GM12864 (cell line): ENCODE measurements at places on chromosomes 2 and 18.

GRCh38 chr2:9030841-9031240 is 27.4 kb upstream of the MBOAT2 start:
- no peak for DNase-seq

GRCh38 chr2:167198009-167198408 is 309.7 kb downstream of the XIRP2 start:
- DNase-seq: no peak

- no peak for DNase-seq
These were observed 71.0 kb downstream of the EVA1A start for GRCh38 chr2:75489721-75490120.

DNA sequence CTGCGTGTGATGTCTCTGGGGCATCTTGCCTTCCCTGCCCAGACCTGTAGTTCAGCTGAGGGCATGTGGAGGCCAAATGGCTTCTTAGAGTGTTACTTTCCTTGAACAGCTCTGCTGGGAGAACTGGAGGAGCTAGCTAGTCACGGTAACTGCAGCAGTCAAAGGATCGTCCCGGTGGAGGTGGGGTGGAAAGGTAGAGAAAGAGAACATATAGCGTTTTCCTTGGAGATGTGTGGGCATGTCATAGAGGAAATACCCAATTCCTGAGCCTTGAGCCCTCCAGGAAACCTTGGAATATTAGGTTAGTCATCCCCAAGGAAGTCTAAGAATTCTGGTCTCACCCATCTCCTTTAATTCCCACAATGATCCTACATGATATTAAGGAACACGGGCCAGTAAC is 33.5 kb upstream of the IL37 start:
- no peak for DNase-seq

- DNase-seq: no peak
These were observed 784.6 kb upstream of the ZEB2 start for GRCh38 chr2:145304501-145304900.

- DNase-seq: no peak
These were observed 249.3 kb upstream of the GULP1 start for GRCh38 chr2:188042412-188042811.

DNA sequence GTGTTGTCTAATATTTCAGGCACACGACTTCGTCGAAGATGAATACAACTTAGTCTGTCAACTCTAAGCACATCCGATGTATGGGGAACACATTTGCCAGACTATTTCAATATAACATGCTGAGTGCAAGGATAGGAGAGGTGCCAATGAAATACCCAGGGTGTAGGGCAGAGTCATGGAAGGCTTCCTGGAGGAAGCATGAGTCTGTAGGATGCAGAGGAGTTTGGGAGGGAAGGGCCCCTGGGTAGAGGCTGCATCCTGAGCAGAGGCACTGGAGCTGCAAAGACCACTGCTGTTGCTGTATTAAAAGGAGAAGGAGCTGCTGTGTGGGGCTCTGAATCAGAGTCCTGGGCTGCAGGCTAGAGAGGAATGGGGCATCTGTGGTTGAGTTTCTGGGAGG is 89.9 kb downstream of the ASAP2 start:
- no peak for DNase-seq

DNA sequence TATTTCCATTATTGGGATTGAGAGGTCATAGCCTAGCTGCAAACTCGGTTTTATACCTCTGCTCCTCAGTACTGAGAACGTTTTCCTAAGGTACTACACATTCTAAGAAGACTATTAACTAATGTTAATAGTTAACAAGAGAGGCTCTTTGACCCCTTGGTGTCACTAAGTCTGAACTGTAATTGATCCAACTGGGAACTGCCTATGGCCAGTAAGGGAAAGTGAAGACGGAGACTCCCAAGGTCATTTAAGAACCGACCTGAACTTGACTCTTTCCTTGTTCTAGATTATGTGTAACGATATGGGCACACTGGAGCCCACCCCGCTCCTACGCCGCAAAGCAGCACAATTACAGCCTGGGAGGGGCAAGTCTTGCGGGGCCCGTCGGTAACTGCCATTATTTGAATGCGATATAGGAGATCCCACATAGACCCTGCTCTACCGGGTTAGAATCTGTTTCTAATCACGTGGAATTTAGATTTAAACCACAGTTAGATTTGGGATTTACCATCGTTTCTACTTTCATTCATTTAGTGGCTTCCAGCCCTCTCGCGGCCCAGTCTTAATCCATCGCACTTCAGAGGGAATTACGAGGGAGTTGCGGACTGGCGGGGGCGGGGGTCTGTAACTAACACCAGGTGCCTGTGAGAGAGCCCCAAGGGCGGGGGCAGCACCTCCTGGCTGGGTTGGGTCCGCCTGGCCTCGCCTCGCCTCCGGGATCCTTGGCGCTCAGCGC is 84.1 kb upstream of the EPB41L3 start:
- no peak for DNase-seq

- no peak for DNase-seq
These were observed 18.3 kb downstream of the TTC32 start for GRCh38 chr2:19883486-19883885.

- no peak for DNase-seq
These were observed 90.5 kb downstream of the LAMA3 start for GRCh38 chr18:23779696-23780303.

DNA sequence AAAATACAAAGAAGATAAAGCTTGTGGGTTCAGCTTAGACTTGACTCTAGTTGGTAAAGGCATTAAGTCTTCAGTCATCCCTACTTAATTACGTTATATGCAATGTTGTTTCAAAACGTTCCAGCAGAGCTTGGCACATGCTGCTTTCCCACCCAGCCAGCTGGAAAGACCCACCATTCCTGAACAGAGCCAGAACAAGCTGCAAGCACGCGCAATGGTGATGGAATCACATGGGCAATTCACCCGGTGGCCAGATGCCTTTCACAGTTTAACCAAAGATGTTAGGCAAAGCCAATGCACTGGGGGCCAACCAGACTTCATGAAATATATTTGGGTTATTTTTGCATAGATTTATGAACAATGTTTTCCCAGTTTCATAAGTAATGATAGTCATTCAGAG is 123.4 kb upstream of the CDH20 start:
- DNase-seq: no peak

DNA sequence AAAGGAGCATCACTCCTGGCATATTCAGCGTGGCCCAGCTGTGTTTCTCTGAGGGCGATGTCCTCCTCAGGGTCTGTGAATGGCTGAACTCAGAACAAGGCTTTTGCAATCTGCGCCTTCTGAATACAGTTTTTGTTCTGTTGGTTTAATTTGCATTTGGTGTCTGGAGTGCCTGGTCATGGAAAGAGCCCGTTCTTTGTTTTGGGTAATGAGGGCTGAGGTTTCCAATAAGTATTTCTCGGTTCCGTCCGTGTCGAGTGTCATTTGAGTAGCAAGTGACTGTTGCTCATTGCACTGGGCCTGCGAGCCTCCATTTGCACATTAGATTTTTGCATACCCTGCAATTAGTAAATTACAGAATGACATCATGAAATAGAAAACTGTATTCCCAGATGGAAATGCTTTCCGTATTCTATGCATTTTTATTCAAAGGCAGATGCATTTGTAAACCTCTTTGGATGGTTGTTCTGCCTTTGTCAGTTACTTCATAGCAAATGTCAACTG is 57.3 kb downstream of the NEDD4L start:
- DNase-seq: peak; percentile 74

GRCh38 chr2:177467646-177468045 is 75.1 kb downstream of the AGPS start:
- no peak for DNase-seq

DNA sequence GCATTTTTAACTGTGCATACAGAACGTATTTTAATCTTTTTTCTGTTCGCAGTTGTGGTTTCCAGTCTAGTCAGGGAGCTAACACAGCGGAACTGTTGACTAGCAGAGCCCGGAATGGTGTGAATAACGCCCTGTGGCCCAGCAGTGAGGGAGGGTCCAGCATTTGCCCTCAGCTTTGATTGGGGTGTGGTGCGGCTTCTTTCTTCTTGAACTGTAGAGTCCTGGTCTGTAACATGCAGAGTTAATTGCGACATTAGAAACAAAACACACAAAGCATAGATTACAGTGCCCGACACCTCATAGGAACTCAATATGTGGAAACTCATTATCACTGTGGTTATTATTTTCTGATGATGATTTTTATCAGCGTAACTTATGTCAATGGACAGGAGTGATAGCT is 253.6 kb downstream of the SOX11 start:
- DNase-seq: no peak

GRCh38 chr2:121489911-121490583 is 40.6 kb upstream of the RNU4ATAC start:
- DNase-seq: no peak

DNA sequence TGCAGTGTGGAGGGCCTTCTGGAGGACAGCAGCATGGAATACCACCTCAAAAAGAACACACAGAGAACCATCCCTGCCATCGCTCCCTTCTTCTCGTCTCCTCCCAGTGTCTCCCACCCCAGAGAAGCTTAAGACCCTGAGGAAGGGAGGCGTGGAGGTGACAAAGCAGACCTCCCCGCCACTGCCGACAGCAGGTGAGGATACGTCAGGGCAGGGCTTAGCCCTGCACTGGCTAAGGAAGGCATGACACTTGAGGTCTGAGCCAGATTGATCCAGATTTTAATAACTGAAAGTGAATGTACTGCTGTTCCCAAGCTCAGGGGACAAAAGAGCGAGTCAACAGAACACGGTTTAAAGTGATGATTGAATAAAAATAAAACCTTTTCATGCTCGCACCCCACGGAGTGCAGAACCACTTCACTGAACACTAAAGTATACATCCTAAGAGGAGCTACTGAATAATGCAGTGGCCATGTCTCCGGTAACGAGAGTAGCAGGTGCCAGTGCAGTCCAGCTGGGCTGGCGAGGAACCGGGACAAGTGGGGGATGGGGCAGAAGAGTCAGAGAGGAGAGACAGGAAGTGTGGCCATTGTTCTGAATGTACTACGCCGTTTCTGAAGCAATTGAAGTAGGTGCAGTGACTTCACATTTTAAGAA is 391.0 kb downstream of the CDH2 start:
- no peak for DNase-seq

- DNase-seq: no peak
These were observed 79.7 kb downstream of the ZDBF2 start for GRCh38 chr2:206354129-206354528.

DNA sequence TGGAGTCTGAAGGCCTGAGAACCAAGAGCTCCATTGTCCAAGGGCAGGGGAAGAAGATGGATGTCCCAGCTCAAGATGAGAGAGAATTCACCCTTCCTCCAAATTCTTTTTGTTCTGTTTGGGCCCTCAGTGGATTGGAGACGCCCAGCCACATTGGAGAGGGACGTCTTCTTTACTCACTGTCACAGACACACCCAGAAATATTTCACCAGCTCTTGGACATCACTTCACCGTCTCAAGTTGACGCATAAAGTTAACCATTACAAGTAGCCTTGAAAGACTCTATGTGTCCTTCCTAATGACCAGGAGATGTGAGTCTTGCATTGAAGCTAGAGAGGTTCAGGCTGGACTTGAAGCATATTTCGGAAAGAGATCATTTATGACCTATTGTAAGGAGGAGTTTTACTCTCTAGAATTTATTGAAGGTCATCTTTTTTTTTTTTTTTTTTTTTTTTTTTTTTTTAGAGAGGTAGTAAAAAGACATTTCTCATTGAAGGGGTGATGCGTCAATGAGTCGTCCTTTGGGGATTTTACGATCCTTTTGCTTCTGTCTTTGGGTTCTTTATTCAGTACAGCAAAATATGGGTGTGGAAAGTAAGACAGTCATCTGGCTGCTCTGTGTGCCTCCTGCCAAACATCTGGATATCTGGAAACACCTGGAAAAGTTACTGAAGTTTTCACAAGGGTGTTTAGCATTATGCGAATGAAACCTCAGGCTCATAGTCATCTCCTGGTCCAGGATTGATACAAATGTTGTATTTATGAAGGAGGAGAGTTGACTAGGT is 118.1 kb downstream of the PRPF40A start:
- DNase-seq: no peak

DNA sequence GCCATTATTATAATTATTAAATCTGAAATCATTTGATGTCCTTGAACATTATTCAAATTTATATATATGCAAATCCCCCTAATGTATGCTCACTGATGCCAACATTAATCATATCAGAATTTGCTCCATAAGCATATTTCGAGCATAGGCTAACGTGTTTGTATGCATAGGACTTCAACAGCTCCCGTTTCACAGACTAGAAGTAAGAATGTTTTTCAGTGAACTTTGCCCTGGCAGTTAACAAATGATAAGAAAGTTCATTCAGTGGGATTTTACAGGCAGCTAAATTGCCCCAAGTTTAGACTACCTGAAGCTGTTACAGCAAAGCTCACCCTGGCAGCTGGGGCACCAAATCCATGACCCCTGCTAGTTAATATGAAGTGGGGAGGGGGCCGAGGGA is 272.0 kb downstream of the LNPK start:
- no peak for DNase-seq

DNA sequence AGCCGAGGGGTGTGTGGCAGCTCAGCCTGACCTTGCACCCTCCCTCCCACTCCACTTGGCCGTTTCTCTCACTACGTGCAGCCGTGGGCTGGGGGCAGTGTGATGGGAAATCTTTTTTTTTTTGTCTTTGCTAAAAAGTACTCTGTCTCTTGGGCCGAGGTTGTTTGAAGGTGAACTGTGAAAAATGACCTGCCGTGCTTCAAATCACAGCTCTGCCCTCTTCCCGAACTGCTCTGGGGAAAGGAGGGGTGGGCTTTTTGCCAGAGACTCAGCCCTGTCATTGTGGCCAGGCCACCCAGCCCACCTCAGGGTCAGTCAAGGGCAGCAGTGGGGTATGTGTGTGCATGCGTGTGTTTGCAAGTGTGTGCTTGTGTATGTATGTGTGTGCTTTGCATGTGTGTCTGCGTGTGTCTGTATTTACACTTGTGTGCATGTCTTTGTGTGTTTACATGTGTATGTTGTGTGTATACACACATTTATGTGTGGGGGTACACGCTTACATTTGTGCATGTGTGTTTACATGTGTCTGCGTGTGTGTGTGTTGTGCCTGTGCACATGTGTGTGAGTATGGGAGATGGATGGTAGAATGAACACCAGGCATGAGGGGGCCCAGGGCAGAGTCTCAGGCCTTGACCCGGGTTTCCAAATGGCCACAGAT is 61.3 kb upstream of the HAAO start:
- DNase-seq: no peak

DNA sequence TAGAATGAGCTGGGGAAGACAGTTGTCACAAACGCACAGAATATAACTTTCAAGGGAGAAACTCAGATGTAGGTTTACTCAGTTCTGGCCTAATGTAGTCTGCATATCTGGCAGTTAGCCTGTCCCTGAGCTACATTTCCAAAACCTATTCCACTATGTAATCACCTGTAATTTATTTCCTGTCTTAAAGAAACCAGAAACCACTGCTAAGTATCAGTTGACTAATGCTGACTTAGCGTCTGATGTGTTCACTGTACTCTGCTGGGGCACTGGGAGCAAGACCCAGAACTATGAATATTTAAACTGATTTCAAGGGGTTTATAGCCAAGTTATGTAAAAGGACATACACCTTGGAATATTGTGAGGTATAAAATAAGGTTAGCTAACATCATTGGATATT is 1995.2 kb upstream of the PIK3C3 start:
- no peak for DNase-seq
